ENCODE measurements at places on chromosomes 16 and 17. TPM values are rescaled to one million over a fixed set of nuclear protein-coding genes. Genes with fewer than 3 reads are reported as not detected.

CHMP1A gene
- total RNA-seq: 61.3 TPM

SLC22A31 gene
- total RNA-seq: not detected

FOXJ1 gene
- total RNA-seq: 2.3 TPM

PMFBP1 gene
- total RNA-seq: 3.8 TPM

TEKT3 gene
- total RNA-seq: 2.9 TPM

HAP1 gene
- 5.6 TPM for total RNA-seq

SLC5A10 gene
- total RNA-seq: 0.19 TPM

AMZ2 gene
- 114 TPM for total RNA-seq

PSMD3 gene
- 112 TPM for total RNA-seq

PABPN1L gene
- 0.23 TPM for total RNA-seq

PGP gene
- 15.5 TPM for total RNA-seq

KRT20 gene
- not detected for total RNA-seq

PLA2G10 gene
- total RNA-seq: not detected

EME1 gene
- total RNA-seq: 6.3 TPM

SLC46A1 gene
- 7.5 TPM for total RNA-seq

DYNLRB2 gene
- 2.0 TPM for total RNA-seq

RUNDC3A gene
- 77.1 TPM for total RNA-seq

MPP3 gene
- 26.7 TPM for total RNA-seq

- peak; percentile 79 for ATAC-seq
These were observed 415 bp upstream of the FOXF1 start for GRCh38 chr16:86509759-86510464.

GRCh38 chr16:76583466-76583865 lies 306.3 kb downstream of the CNTNAP4 start:
- peak; percentile 69 for ATAC-seq

- peak; percentile 4 for ATAC-seq
These were observed 2.0 kb downstream of the ROGDI start for GRCh38 chr16:4800290-4801041.

DNA sequence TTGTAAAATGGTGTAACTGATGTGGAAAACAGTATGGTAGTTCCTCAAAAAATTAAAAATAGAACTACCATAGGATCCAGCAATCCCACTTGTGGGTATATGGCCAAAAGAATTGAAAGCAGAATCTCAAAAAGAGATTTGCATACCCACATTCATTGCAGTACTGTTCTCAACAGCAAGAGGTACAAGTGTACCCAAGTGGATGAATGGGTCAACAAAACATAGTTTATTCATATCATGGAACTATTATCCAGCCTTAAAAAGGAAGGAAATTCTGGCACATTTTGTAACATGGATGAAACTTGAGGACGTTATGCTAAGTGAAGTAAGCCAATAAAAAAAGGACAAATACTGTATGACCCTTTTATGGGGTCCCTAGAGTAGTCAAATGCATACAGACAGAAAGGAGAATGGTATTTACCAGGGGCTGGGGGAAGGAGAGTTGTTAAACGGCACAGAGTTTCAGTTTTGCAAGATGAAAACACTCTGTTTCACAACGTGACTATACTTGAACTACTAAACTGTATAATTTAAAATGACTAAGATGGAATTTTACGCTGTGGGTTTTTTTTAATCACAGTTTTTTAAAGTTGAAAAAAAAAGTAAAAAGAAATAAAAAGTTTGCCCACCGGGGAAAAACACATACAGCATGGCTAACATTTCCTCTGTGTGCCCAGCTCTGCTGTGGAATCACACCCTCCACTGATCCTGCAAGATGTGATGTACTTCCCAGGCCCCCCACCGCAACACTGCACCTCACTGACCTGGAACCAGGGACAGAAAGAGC lies 6.1 kb downstream of the TVP23A start:
- no peak for ATAC-seq

GRCh38 chr16:70395345-70395901 lies 43.5 kb downstream of the ST3GAL2 start:
- ATAC-seq: peak; percentile 63

DNA sequence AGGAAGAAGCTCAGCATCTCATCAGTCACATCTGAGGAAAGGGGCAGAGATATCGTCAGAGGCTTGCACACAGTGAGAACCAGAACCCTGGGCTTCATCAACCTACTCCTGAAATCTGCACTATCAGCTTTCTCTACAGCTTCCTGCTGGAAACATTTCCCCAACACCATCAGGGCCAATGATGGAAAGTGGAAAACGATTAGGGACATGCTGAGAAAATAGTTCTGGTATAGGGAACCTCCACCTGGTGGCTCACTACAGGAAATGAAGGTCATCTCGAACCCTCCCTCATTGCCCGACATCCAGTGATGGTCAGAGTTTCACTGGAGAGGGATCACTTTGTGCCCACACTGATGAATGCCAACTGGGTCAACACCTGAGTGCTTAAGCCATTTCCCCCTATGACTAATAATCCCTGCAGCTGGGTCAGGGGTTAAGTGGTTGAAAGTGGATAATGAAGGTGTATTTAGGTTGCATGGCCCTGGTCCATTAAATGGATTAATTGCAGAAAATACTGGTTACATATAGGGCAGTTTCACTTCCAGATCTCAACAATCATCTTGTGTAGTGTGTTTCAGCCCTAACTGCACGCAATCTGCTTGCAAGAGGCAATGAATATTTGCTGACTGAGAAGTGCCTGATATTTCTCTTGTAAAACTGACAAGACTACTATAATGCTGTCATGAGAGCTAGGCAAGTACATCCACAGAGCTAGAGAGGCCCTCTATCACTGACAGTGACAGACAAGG lies 43.1 kb upstream of the GSG1L start:
- ATAC-seq: peak; percentile 67

- ATAC-seq: no peak
These were observed 243 bp downstream of the RND2 start for GRCh38 chr17:43025290-43025657.

GRCh38 chr17:27466743-27467375 lies 10.6 kb downstream of the KSR1 start:
- no peak for ATAC-seq

- ATAC-seq: no peak
These were observed 84.5 kb upstream of the HSBP1 start for GRCh38 chr16:83723244-83723643.

DNA sequence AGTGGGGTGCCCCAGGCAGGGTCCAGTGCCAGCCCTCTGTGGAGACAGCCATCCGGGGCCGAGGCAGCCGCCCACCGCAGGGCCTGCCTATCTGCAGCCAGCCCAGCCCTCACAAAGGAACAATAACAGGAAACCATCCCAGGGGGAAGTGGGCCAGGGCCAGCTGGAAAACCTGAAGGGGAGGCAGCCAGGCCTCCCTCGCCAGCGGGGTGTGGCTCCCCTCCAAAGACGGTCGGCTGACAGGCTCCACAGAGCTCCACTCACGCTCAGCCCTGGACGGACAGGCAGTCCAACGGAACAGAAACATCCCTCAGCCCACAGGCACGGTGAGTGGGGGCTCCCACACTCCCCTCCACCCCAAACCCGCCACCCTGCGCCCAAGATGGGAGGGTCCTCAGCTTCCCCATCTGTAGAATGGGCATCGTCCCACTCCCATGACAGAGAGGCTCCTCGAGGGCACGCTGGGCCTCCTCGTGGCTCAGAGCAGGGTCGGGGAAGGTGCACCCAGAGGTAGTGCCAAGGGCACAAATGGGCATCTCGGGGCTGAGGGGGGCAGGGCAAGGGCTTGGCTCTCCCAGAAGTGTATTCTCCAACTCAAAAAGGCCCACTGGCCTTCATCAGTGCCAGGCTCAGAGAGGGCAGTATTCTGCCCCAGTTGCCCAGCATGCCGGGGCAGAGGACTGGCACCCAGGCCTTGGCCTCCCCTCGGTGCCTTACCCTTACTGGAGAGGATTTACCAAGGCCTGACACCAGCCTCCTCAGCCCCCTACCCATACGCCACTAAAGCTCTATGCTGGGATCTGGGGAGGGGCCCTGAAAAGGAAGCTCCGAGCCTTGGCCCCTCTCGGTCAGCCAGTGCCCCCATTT lies at the start of gene CDH5:
CDH5 (plus strand) TSS at position 259 of the 867 bp plus-strand sequence. CDS start 12,647 bp downstream, outside the sequence.
- no peak for ATAC-seq

GRCh38 chr17:77200711-77201110 lies 59.9 kb downstream of the SEC14L1 start:
- ATAC-seq: no peak

- no peak for ATAC-seq
These were observed 3.4 kb upstream of the BPTF start for GRCh38 chr17:67821871-67822367.

DNA sequence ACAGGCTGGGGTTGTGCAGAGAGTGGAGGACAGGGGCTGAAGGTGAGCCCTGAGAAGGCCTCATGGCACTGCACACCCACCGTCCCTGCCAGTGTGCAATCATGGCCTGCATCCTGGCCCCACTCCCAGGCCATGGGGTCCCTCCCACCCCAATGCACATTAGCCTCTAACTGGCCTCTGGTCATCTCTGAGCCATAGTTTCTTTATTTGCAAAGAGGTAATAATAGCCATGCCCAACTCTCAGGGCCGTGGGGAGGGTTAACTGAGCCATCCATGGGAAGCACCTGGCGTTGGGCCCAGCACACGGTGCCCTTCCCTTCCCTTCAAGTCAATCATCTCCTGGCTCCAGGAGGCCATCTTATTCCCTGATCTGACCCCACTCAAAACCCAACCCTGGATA lies 10.8 kb upstream of the ITGA3 start:
- no peak for ATAC-seq

DNA sequence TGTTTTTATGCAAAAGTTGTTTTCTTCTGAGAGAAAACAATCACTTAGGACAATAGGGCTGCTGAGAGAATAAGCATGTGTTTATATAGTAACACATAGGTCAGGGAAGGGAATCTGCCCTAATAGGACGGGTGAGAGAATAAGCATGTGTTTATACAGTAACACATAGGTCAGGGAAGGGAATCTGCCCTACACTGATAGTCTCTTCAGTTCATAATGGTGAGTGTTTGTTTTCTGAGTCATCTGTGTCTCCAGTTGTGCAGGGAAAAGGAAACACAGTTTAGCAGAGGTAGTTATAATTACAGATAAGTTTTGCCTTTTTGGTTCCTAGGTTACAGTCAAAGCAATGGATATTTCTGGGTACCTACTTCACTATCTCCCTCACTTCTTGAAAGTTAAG lies 252.3 kb upstream of the CA10 start:
- no peak for ATAC-seq

- peak; percentile 53 for ATAC-seq
These were observed 5.2 kb upstream of the OR1F1 start for GRCh38 chr16:3182608-3183444.

DNA sequence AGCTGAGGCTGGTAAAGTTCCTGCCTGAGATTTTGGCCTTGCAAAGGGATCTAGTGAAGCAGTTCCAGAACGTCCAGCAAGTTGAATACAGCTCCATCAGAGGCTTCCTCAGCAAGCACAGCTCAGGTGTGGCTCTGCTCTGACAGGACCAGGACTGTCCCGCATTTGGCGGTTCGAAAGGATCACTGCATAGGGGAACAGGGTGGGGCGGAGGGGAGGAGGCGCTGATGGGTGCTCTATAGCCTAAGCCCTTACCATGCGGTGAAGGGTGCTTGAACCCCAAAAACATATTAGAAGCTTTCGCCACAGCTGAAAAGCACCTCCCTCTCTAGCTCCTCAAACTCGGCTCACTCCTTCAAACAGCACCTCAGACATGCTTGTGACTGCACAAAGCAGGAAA lies 29.9 kb upstream of the ENDOV start:
- ATAC-seq: no peak

DNA sequence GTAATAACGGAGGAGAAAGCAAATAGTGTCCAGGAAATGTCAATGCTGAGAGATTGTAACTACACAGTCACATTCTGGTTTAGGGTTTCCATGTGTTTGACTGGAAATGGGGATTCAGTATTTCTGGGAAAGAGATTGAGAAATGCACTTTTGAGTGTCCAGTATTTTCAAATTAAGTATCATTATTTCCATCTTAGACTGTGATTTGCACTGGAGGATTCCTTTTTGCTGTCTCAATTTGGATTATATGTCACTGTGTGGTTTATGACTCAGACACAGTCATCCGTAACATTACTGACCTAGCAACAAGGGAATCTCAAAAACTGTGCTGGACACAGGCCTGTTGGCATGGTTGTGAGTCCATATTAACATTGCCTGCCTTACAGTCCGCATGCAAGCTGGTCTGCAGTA lies 681.4 kb downstream of the CDH11 start:
- ATAC-seq: peak; percentile 36

DNA sequence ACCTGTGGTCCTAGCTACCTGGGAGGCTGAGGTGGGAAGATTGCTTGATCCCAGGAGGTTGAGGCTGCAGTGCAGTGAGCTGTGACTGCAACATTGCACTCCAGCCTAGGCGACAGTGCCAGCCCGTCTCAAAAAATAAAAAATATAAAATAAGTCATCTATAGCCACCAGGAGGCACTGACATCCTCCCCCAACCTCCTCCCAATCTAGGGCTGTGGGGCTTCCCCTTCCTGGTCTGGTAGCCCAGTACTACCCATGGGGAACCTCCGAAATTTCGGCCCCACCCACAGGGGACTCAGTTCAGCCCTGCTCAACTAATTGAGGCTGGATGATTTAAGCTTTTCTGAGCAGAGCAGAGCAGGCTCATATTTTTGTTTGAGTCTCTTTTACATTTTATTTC lies 3.2 kb downstream of the ZSCAN10 start:
- ATAC-seq: no peak

GRCh38 chr16:58040945-58041627 lies 15.5 kb downstream of the MMP15 start:
- ATAC-seq: no peak

DNA sequence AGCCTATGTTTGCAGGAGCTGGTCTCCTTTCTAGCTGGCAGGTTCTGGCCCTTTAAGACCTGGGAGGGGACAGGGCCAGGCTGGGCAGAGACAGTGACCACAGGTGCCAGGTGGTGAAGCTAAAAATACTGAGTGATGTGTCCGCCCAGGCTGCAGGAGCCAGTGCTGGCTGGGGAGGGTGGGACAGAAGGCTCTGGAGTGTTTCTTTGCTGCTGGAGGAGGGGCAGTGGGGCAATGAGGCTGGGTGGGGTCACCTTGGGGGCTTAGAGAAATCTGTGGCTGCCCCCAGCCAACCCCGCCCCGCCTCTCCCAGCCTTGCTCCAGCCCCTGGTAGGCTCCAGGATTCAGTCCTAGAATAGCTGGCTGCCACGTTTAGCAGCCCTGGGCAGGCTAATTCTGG lies 30.4 kb upstream of the SBK1 start:
- ATAC-seq: no peak

GRCh38 chr17:15890279-15890892 lies 54.5 kb upstream of the ADORA2B start:
- no peak for ATAC-seq

GRCh38 chr17:39455919-39456318 lies 4.9 kb upstream of the MED1 start:
- ATAC-seq: no peak

DNA sequence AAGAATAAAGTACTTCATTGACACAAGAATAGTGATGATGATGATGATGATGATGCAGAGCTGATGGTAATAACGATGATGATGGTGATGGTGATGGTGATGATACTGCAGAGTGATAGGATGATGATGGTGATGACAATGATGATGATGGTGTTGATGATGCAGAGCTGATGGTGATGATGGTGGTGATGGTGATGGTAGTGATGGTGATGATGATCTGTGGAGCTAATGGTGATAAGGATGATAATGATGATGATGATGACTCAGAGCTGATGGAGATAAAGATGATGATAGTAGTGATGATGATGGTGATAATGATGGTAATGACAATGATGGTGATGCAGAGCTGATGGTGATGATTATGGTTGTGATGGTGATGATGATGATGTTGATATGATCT lies 448.1 kb downstream of the HS3ST4 start:
- no peak for ATAC-seq

Measured in motor neuron (in vitro differentiated cells).